Inflammatory macrophage treated with lipopolysaccharide for 1 hour (primary cell): ENCODE measurements at places on chromosomes 2 and 18.
A peak's percentile ranks its signal among the peaks of the same experiment; 100 is the strongest.

DNA sequence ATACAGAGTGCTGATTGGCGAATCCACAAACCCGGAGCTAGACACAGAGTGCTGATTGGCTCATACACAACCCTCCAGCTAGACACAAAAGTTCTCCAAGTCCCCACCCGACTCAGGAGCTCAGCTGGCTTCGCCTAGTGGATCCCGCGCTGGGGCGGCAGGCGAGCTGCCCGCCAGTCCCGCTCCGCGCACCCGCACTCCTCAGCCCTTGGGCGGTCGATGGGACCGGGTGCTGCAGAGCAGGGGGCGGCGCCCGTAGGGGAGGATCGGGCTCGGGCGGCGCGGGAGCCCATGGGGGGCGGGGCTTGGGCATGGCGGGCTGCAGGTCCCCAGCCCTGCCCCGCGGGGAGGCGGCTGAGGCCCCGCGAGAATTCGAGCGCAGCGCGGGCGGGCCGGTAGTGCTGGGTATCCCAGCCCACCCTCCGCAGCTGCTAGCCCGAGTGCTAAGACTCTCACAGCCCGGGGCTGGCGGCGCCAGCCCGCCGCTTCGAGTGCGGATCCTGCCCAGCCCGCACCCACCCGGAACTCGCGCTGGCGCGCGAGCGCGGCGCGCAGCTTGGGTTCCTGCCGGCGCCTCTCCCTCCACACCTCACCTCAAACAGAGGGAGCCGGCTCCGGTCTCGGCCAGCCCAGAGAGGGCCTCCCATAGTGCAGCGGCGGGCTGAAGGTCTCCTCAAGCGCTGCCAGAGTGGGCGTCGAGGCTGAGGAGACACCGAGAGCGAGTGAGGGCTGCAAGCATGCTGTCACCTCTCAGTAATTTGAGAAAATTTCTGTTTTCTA lies 75.5 kb upstream of the ATP5MC3 start:
- no peak for DNase-seq

GRCh38 chr18:75215663-75216062 lies 5.1 kb downstream of the TSHZ1 start:
- no peak for DNase-seq

- no peak for DNase-seq
Measured at GRCh38 chr18:49819823-49820671, 6.7 kb upstream of the ACAA2 start.

GRCh38 chr2:128467321-128467969 lies 148.8 kb upstream of the HS6ST1 start:
- DNase-seq = no peak

DNA sequence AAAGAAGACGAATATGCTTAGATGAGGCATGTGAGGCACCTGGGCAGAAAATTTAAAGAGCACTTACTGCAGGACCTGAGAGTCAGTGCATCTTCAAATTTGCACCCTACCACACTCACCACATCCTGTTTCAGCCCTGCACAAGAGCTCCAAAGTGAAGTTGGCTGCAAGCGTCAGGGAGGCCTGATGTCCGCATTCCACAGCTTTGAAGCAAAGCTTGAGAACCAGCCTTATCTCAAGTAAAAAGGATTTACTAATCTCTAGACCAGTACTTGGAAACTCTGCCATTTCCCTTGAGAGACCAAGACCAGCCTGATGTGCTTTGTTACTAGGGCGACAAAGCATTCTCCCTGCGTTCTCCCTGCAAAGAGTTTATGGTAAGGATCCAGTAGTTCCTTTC lies 3.4 kb upstream of the ASNSD1 start:
- DNase-seq = no peak

- DNase-seq = no peak
Measured at GRCh38 chr2:123695426-123695825, 329.7 kb upstream of the CNTNAP5 start.

DNA sequence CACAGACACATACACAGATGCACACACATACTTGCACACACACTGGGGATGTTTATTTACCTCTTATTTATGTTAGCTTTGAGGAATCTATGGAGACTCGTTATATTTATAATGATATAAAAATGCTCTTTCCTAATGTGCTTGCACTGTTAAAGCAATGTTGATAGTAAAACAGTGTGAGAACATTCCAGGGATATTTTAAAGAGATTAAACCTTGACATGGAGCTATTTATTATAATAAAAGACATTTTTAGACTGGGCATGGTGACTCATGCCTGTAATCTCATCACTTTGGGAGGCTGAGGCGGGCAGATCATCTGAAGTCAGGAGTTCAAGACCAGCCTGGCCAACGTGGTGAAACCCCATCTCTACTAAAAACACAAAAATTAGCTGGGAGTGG lies 557.3 kb upstream of the ZNF804A start:
- no peak for DNase-seq

- DNase-seq = no peak
Measured at GRCh38 chr2:85523903-85524335, 15.0 kb upstream of the MAT2A start.

- DNase-seq = no peak
Measured at GRCh38 chr2:86809481-86810121, 18.9 kb upstream of the CD8A start.

DNA sequence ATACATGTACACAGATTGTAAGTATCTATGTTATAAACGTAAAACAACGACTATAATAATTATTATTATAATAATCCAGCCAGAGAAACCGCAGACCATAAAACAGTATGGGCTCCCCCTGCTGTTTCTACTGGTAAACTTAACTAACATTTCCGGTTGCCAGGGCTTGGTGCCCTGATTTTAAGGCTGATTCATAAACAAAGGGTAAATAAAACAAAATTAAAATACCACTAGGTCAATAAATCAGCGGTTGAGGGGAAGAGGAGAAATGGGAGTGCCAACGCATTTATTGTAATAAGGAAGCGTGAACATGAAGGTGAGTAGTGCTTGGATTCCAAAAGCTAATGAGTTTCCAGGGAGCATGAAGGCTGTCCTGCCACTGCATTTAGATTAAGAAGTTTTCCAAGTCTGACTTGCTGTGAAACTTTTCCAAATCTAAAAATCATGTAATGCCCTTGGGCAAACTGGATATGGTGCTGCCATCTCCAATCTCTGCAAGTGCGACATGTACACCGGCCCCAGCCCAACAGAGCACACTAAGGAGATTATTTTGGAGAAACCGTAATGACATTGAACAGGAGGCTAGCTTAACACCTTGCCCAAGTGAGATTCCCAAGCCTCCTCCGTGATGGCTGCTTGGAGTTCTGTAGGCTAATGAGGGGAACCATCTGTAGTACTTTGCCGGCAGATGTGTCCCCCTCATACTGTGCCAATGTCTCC lies 50.7 kb upstream of the HNRNPA3 start:
- peak; percentile 7 for DNase-seq

DNA sequence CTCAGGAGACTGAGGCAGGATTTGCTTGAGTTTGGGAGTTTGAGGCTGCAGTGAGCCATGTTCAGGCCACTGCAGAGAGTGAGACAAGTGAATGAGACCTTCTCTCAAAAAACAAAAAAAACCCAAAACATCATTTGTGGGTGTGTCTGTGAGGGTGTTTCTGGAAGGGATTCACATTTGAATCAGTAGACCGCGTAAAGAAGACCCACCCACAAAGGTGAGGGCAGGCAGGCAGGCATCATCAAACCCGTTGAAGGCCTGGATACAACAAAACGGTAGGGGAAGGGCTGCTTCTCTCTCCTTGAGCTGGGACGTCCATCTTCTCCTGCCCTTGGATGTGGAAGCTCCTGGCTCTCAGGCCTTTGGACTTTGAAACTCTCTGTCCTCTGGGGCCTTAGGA lies 25.4 kb downstream of the CDKL4 start:
- no peak for DNase-seq

GRCh38 chr2:105912081-105912480 lies 167.4 kb downstream of the NCK2 start:
- no peak for DNase-seq

DNA sequence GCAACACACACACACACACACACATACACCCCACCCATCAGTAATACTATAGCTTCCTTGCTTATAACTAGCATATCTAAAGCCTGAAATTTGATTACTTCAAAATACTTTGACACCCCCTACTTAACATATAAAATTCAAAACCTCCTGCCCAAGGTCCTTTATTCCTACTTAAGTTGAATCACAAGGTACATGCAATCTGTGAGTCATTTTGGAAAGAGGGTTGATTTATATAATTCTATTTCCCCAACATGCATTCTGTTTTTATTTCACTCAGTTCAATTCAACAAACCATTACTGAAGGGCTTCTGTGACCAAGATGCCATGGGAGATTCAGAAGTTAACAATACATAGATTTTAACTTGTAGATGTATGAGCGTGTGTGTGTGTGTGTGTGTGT lies 420.7 kb downstream of the METTL4 start:
- no peak for DNase-seq
